T-cell (primary cell): ENCODE measurements at places on chromosomes 13 and 19. TPM values are rescaled to one million over a fixed set of nuclear protein-coding genes. Genes with fewer than 3 reads are reported as not detected.

Gene RAB20
- total RNA-seq: 3.1 TPM

Gene HSD17B14
- total RNA-seq: 0.58 TPM

Gene MCOLN1
- total RNA-seq: 16.7 TPM

Gene XPO4
- total RNA-seq: 22.0 TPM

Gene CGB1
- not detected for total RNA-seq

Gene SLITRK6
- total RNA-seq: not detected

Gene CSNK1A1L
- not detected for total RNA-seq

GRCh38 chr13:107834717-107835116 lies 380.6 kb downstream of the LIG4 start:
- no peak for DNase-seq

- DNase-seq: no peak
Measured at GRCh38 chr13:111338841-111339240, 18.4 kb downstream of the TEX29 start.

DNA sequence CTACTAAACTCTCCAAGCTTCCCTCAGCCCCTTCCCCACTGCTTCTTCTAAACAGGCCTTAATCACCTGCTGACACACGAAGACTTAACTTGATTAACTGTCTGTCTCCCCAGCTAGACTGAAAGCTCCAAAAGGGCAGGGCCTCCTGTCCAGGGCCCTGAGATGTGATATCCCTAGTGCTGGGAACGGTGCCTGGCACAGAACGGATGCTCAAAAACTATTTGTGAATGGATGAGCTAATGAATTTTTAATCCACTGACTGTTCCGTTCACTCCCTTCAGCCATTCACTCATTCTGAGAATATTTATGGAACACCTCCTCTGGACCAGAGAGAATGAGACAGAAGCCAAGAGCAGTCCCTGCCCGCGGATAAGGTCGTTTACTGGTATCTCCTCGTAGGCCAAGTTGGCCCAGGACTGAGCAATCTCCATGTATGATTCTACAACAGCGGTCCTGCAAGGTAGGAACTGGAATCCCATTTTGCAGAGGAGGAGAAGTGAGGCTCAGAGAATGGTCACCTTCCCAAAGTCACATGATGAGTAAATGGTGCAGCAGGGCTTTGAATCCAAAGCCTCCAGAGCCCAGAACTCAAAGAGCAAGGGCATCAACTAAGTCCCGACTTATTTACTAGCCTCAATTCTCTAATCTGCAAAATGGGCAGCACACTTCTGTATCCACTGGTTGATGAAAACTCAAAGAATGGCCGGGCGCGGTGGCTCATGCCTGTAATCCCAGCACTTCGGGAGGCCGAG lies 3.4 kb downstream of the DMWD start:
- DNase-seq: no peak

- no peak for DNase-seq
Measured at GRCh38 chr19:46639358-46640182, 3.6 kb upstream of the GNG8 start.

DNA sequence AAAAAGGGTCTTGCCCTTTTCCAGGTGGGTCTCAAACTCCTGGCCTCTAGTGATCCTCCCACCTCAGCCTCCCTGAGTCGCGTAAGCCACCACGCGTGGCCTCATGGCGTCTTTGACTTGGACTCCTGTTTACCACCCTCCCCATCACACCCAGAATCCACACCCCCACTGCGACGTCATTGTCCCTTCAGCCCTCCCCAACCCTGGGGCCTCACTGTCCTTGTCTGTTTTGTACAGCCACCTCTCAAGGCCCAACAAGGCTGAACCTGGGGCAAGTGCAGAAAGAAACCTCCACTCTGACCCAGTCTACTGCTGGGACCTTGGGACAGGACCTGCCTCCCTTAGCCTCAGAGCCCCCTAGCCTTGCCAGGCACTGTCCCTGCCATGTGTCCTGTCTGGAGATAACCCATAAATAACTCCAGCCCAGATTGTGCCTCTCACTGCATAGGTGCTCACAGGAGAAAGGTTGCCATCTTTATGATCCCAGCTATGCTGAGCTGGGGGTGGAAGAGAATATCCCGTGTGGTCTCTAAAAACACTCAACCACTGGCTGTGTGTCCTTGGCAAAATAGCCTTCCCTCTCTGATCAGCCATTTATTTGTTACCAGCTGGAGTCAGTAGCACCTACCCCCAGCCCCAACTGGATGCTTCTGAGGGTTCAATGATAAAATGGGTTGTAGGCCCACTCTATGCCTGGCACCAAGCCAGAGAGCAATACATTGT lies 1.8 kb upstream of the IFI30 start:
- DNase-seq: no peak

- DNase-seq: no peak
Measured at GRCh38 chr19:41893899-41894298, 10.9 kb downstream of the ARHGEF1 start.

DNA sequence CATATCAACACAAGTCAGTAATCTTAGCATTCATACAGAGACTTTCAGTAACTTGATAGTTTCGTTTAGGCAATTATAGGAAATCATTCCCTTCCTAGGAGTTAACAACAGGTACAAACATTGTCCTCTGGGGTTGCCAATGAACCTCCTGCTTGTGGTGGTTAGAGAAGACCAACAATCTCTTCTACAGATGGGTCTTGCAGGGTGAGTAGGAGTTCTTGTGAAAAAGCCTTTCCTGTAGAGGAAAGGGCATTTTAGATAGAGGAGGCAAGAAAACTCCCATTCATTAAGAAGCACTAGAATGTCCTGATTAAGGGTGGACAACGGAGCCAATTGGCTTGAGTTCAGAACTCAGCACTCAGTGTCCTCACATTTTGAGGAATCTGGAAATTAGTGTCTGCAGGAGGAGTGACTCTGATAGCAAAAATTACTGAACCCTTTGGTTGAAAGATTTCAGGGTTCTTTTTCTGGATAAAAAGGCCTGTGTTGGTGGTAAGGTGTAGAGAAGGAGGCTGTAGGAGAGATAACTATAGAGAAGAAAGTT lies 4.2 kb downstream of the WDFY2 start:
- no peak for DNase-seq

- DNase-seq: no peak
Measured at GRCh38 chr13:52737965-52738364, 1.7 kb downstream of the CNMD start.

GRCh38 chr13:69618838-69619237 lies 488.8 kb upstream of the ATXN8OS start:
- no peak for DNase-seq

GRCh38 chr13:37616131-37616530 lies 17.6 kb upstream of the POSTN start:
- DNase-seq: no peak

- DNase-seq: peak; percentile 80
Measured at GRCh38 chr13:49996951-49997895, at the start of gene TRIM13. TSS of gene TRIM13 (plus strand) at chr13:49997042. CDS start at chr13:50011941, 14,899 bp downstream.

- DNase-seq: no peak
Measured at GRCh38 chr19:11024259-11024658, 63.4 kb downstream of the SMARCA4 start.

DNA sequence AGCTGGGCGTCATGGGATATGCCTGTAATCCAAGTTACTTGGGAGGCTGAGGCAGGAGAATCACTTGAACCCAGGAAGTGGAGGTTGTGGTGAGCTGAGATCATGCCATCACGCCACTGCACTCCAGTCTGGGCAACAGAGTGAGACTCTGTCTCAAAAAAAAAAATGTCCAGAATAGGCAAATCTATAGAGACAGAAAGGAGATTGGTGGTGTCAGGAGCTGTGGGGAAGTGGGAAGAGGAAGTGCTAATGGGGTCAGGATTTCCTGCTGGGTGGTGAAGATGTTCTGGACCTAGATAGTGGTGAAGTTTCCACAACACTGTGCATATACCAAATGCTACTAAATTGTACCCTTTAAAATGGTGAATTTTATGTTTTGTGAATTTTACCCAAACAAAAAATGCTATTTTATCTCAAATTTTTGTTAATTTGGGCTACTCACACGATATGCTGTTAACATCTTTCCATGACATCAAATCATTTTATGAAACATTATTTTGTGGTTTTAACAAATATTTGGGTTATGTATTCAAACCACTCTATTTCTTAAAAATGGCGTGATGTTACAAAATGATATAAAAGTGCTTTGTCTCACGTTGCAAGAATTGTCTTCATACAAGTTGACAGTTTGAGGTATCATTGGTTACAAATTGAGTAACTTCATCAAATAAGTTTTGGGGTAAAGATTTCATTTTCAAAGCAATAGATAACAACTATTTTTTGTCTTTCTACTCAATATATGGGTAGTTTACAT lies 7.4 kb upstream of the CYP4F3 start:
- no peak for DNase-seq

DNA sequence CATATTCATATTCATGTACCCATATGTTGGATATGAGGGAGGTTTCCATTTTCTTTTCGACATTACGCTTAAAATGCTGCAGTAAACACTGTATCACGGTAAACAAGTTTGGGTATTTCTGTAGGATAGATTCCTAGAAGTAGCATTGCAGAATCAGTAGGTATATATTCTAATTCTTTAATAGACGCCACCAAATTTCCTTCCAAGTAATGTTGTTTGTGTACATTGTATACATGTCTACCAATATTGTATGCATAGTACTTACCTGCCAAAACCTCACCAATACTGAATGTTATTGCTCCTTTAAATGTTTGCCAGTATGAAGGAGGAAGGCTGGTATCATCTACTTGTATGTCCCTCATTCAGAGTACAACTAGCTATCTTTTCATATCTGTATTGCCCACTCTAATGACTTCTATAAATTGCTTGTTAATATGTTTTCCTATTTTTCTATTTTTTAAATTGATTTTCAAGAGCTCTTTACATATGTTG lies 56.1 kb upstream of the ZNF536 start:
- no peak for DNase-seq

DNA sequence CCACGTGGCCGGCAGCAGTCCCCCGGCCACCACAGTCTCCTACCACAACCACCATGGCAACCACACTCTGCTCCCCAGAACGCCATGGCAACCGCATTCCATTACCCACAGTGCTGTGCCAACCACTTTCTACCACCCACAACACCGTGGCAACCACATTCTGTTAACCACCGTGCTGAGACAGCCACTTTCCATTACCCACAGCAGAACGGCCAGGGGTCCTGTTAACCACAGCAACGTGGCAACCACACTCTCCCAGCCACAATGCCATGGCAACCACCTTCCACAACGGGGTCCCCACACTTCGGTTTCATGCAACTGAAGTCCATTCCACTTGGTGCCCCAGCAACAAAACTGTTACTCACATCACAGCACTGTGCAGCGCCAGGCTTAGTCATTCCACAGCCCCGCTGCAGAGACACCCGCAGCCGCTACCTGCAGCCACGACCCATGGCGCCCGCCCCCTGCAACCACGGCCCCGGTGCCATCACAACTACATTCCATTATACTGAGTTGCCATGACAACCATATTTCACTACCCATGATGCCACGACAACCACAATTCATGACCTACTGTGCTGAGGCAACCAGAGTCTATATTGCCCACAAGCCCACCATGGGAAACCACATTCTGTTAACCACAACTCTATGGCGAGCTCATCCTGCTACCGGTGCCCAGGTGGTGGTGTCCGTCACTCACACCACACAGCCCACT lies 10.0 kb downstream of the DPF1 start:
- peak; percentile 41 for DNase-seq
